ENCODE measurements at places on chromosomes 5 and 9.

- DNase-seq = no peak
Measured at GRCh38 chr5:36377192-36377591, 75.5 kb upstream of the RANBP3L start.

DNA sequence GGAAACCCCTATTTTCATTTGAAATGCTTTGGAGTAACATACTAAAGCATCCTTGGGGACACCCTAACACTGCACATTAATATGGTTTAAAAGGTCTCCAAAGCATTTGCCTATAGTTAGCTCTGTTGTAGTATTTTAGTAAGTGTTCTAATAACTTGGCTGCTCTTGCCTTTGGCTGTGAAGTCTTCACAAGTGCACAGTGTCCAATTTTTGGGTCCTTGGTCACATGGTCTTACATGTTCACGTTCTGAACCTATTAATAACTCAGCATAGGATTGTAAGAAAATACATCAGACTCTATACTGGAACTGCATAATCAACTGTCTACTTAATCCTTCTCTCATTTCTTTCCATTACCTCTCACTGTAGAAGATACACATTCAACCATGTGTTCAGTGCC, 17.4 kb downstream of the ADAMTS19 start:
- no peak for DNase-seq

GRCh38 chr9:68552700-68553476, 12.2 kb upstream of the TMEM252 start:
- no peak for DNase-seq

- DNase-seq = no peak
Measured at GRCh38 chr9:8855046-8855445, 1055.5 kb upstream of the DMAC1 start.

DNA sequence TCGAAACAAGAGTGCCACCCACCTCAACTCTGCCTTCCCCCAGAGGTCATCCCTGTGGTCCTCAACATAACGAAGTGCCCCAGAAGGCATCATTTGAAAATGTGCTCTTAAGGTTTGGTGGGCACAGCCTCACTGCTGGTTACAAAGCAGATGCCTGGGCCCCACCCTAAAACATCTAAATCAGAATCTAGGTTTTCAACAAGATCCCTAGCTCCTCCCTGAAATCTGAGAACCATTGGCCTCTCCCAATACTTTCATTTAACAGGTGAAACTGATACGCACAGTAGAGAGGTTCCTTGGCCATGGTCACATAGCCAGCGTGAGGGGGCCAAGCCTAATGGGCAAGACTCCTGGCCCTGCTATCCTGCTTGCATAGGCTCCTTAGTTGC, 376.2 kb upstream of the CLINT1 start:
- no peak for DNase-seq

GRCh38 chr5:40291338-40291737, 388.4 kb upstream of the PTGER4 start:
- peak; percentile 9 for DNase-seq

DNA sequence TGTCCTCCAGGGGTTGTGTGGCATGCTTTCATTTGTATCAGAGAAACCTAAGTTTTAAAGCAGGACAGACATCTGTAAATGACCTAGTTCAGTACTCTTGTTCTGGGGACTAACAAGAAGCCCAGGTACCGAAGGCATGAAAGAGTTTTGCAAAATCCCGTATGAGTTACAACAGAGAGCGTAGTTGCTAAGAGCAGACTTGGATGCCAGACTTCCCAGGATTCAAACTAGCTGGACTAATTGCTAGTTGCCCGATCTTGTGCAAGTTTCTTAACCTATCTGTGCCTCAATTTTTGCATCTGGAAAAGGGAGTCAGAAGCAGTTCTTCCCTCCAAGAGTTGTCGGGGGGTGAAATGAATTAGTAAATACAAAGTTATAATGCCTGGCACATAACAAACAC, 20.9 kb downstream of the FBXL7 start:
- DNase-seq = no peak

- DNase-seq = no peak
Measured at GRCh38 chr5:171420431-171421241, 1.2 kb downstream of the FGF18 start.

GRCh38 chr5:129241755-129242154, 147.2 kb downstream of the ISOC1 start:
- no peak for DNase-seq

- DNase-seq = peak; percentile 54
Measured at GRCh38 chr9:128254855-128255759, 20.7 kb downstream of the GOLGA2 start.

DNA sequence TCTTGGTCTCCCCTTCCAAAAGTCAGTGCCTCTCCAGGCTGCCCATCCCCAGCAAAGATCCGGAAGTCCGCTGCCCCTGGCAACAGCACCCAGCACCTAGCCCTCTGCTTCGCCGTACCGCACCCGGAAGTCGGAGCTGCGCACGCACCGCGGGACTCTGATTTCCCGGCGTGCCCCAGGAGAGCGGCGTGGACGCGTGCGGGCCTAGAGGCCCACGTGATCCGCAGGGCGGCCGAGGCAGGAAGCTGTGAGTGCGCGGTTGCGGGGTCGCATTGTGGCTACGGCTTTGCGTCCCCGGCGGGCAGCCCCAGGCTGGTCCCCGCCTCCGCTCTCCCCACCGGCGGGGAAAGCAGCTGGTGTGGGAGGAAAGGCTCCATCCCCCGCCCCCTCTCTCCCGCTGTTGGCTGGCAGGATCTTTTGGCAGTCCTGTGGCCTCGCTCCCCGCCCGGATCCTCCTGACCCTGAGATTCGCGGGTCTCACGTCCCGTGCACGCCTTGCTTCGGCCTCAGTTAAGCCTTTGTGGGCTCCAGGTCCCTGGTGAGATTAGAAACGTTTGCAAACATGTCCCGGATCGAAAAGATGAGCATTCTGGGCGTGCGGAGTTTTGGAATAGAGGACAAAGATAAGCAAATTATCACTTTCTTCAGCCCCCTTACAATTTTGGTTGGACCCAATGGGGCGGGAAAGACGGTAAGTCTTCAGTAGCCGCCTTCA, at the start of gene RAD50:
Gene RAD50 (plus strand): TSS at position 215 of the 715 bp plus-strand sequence. CDS start 348 bp downstream, at position 563.
- peak; percentile 79 for DNase-seq

- DNase-seq = no peak
Measured at GRCh38 chr5:30561771-30562170, 631.7 kb upstream of the CDH6 start.

- DNase-seq = no peak
Measured at GRCh38 chr9:129999141-129999510, 43.9 kb downstream of the FNBP1 start.

DNA sequence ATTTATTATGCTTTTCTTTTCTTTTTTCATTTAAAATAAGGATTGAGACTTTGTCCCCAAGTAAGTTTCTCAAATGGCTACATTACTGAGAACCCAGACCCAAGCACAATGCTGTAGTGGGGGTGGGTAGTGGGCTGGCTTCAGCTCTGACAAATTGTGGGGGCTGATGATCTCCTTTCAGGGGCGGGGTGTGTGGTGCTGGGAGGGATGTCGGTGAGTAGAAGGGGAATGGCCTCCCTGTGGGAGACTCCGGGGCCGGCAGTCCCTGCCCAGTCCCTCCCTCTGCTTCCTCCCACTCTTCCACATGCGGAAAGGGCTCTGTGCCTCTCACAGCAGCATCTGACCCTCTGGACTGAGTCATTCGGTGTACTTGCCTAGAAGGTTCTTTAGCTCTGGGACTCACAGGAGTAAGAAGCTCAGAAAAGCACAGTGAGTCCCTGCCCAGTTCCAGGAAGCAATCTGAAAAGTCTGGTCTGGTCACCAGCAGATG, 14.3 kb downstream of the CD180 start:
- peak; percentile 44 for DNase-seq

- no peak for DNase-seq
Measured at GRCh38 chr5:44334622-44335021, 54.6 kb downstream of the FGF10 start.

DNA sequence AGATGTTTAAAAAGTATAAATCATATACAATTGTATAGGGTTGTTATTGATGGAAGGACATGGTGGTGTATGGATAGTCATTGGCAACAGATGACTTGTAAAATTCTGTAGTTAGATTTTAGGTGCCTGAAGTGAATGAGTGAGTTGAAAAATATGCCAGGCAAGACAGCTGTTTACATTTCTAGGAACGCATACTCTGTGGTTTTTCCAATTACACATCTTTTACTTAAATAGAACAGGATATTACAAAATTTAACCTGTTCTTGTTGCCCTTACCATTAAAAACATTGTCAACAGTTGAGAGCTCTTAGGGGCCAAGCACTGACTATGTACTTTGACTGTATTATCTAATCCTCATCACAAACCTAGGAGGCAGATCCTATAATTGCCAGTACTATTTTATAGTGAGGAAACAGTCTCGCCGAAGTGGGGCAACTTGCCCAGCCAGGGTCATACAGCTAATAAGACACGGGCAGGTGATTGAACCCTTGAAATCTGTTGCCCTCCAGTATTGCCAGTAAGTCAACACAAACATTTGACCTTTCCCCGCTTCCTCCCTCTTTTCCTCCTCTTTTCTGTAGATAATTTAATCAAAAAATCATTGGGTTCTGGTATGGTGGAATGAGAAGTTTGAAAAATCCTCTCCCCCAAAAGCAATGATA, 88.6 kb downstream of the MACROH2A1 start:
- DNase-seq = no peak

GRCh38 chr9:137390553-137391410, 32.2 kb downstream of the EXD3 start:
- DNase-seq = no peak

DNA sequence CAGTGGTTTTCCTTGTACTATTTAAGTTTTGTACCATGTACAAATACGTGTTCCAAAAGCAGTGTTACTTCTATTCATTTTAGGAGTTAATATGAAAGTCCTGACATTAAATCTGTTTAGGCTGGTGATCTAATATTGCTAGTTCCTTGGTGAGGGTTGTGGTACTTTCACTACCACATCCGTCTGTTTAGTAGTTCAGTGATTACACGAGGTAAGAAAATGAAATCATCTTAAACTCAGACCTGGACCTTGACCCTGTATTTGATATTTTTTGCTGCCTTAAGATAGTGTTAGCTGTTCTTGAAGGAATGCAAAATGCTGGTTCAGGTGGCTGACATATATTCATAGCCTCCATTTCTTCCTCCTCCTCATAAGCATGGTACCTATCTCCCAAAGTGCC, 50.3 kb downstream of the MTAP start:
- DNase-seq = no peak

- no peak for DNase-seq
Measured at GRCh38 chr5:73887688-73888087, 261.7 kb downstream of the ARHGEF28 start.

DNA sequence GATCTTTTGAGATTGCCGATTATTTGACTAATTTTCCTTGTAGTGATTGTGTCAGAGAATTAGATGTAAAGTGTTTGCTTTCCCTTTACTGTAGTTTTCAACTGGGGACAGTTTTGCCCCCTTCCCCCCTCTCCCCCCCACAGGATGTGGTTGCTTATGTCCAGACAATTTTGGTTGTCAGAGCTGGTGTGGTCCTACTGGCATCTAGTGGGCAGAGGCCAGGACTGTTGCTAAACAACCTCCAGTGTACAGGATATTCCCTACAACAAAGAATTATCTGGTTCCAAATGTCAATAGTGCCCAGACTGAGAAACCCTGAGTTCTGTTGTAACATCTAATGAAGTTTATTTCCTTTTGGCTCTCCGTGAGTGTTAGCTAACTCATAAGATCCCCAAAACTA, 20.0 kb downstream of the TMEFF1 start:
- no peak for DNase-seq

DNA sequence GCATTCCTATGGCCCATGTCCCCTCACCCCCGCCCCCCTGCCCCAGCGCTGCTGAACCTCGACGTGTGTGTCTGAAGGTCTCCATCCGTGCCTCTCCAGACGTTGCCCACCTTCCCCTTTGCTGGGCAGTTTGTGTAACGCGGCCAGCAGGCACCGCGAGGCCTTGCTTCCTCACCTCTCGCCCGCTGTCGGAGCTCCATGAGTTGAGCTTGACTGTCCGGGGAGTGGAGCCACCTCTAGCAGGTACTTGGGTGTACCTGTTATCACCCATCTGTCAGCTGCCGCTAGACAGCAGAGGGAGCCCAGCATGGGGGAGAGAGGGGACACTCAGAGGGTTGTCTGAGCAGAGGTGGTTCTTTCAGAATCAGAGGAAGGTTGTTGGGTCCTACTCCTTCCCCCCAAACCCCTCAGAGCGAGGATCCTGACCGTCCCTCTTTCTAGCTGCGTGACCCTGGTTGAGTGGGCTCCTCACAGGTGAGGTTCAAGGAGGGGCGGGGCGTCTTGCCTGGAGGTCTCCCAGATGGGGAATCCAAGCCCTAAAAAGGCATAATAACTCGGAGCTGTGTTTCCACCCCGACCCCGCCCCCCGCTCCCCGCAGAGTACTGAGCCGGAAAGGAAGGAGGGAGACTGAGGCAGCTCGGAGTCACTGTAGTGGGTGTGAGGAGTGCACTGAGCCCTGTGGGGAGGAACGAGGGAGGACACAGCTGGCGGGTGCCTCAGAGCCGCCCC, 184.7 kb downstream of the C9orf50 start:
- no peak for DNase-seq

DNA sequence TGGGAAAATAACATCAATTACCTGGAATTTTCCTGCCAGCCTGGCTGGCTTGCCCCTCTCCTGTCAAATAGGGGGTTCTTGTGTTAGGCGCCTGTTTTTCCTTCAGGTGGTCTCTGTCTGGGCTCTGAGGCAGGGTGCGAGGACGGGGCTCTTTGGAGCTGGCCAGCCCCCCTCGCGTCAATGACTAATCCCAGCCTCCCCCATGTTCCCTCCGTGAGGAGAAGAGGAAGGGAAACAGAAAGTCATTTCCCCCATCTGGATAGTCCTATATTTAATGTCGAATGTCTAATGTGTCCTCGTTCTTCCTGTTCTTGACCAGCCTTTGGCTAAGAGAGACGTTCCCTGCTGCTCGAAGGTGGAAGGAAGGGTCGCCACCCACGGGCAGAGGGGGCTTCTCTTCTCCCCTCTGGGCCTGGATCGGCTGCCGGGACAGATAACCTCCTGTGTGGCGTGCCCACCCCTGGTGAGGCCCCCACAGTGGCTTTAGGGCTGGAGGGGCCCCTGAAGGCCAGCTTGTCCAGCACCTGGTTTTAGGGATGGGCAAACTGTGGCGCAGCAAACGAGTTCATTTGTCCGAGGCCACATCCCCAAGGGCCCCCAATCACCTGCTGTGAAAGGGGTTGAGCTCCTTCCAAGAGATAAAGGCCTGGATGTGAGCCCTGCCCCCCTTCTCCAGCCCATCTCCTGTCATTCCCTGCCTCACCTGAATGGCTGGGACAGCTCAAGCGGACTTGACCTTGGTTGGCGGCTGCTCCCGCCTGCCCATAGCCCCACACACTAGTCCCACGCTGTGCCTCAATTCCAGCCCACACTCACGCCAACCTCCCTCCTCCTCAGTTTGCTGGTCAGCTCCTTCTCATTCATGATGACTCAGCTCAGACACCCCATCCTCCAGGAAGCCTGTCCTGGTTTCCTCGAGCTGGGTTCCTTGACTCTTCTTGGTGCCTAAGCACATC, 35.9 kb upstream of the UNC5A start:
- DNase-seq = no peak

DNA sequence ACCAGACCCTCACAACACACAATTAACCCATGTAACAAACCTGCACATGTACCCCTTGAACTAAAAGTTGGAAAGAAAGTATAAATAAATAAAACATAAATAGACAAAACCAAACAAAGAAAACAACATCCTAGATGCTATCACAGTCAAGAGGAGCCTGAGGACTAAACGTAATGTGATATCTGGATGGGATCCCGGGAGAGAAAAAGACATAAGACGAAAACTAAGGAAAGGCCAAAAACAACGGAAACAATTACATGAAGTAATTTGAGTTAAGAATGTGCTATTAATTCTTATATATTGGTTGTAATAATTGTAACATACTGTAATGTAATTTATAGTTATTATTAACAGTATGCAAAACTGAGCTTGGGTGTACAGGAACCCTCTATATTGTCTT, 793.9 kb downstream of the SEMA5A start:
- DNase-seq = no peak

GRCh38 chr9:108395421-108395820, 460.4 kb downstream of the ACTL7B start:
- no peak for DNase-seq

All from HTR-8/SVneo (cell line).